H1 (cell line): ENCODE measurements at places on chromosomes 11 and 22.

DNA sequence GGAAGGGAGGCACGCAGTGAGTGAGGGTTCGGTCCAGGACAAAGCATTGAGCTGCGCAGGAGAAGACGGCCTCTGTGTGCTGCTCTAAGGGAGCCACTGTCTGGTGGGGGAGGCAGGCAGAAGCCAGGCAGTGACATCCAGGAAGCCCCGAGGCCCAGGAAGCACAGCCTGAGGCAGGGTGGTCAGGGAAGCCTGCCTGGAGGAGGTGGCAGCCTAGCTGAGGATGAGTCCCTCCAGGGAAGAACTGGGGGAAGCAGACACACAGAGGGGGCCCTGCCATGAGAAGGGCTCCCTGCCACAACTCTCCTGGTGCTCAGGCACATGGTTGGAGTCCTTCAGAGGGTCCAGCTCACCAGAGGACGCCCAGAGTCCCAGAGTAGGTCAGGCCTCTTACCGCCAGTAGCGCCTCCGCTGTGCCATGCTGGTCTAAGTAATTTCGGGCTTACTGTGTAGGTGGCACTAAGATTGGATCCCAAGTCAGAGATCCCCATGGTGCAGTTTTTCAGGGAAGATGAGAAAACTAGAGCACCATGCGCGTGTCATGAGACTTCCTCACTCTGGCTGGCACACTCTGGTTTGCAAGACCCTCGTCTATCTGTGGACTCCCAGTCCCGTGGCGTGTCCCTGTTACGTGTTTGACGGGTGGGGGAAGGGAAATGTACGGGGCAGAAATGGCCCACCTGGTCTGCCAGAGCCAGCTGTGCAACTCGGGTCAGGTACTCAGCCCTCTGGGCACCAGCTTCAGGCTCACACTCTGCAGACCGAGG lies 887.2 kb downstream of the BRD1 start:
- peak; percentile 37 for DNase-seq
- H3K4me3 ChIP-seq = no peak overlapping the region
- H3K36me3 ChIP-seq = no peaks in the 10 kb centered on the region
- no peak overlapping the region for H3K27ac ChIP-seq
- no peaks in the 10 kb centered on the region for H3K4me1 ChIP-seq
- H3K27me3 ChIP-seq = no peaks in the 10 kb centered on the region; the same call in 1 of the 2 replicates

GRCh38 chr11:31879681-31880080 lies 68.6 kb upstream of the PAX6 start:
- H3K27me3 ChIP-seq = no peaks in the 10 kb centered on the region
- no peak overlapping the region for H3K27ac ChIP-seq
- no peak for DNase-seq
- peaks cover 9% of the 10 kb centered on the region for H3K4me1 ChIP-seq

- H3K36me3 ChIP-seq = peaks cover 2% of the 10 kb centered on the region
- no peak overlapping the region for H3K27ac ChIP-seq
- H3K27me3 ChIP-seq = no peaks in the 10 kb centered on the region
- DNase-seq = peak; percentile 91
- peaks cover 12% of the 10 kb centered on the region for H3K4me1 ChIP-seq
Observed at GRCh38 chr22:30426388-30427353, 1.1 kb downstream of the MTFP1 start.

- no peak for DNase-seq
- no peak overlapping the region for H3K27ac ChIP-seq
- H3K27me3 ChIP-seq = no peaks in the 10 kb centered on the region
- no peaks in the 10 kb centered on the region; the same call in 1 of the 2 replicates for H3K4me1 ChIP-seq
Observed at GRCh38 chr11:122197066-122197987, 81.3 kb upstream of the BLID start.

- H3K4me1 ChIP-seq = peaks cover 43% of the 10 kb centered on the region
- H3K27ac ChIP-seq = no peak overlapping the region
- no peaks in the 10 kb centered on the region for H3K36me3 ChIP-seq
- H3K27me3 ChIP-seq = no peaks in the 10 kb centered on the region; the same call in 1 of the 2 replicates
- no peak overlapping the region for H3K4me3 ChIP-seq
Observed at GRCh38 chr11:2689651-2690575, 9.9 kb downstream of the KCNQ1OT1 start.

GRCh38 chr11:13114566-13115379 lies 105.7 kb downstream of the RASSF10 start:
- no peaks in the 10 kb centered on the region for H3K27me3 ChIP-seq
- H3K36me3 ChIP-seq = no peaks in the 10 kb centered on the region
- no peak overlapping the region for H3K4me3 ChIP-seq
- no peak for DNase-seq
- no peak overlapping the region for H3K27ac ChIP-seq
- H3K4me1 ChIP-seq = 0 out of 2 replicates have a peak, but pooled peaks cover 2% of the 10 kb centered on the region

GRCh38 chr11:11984563-11984962 lies 23.9 kb downstream of the DKK3 start:
- H3K4me1 ChIP-seq = no peaks in the 10 kb centered on the region
- H3K36me3 ChIP-seq = no peaks in the 10 kb centered on the region
- no peaks in the 10 kb centered on the region for H3K27me3 ChIP-seq
- H3K27ac ChIP-seq = no peak overlapping the region
